ENCODE measurements at places on chromosomes 2 and 18.

DNA sequence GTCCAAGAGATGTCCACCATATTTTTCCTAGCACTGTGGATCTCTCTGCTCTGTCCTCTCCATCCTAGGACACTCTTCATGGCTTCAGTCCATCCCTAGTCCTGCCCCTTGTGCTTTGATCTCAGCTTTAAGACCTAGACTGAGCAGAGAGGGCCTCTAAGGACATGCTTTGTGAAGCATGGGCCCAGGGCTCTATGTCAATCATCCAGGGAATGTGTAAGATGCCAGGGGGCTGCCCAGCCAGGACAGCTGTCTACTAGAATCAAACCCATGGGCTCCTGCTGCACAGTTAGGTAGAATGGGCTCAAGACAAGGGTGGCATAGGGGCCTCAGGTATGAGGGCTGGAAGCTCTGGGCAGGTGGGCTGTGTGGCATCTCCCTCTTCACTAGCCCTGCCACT, 24.9 kb downstream of the TET3 start:
- DNase-seq: no peak

DNA sequence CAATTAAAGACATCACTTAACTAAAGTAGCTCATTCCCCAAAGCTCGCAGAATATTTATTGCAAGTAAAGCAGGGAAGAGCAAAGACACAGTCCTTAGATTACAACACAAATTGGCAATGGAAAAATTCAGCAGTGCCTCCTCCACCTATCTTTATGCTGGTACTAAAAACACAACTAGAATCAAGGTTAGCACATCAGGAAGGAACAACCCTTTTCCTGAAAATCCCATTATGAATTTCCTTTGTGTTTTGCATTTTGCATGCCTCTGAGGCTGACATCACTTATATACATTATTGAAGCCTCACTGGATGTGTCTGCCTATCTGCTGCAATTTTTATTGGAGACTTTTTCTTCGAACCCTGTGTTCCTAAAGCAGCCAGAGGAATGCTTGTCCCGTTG, 193.8 kb upstream of the STK17B start:
- DNase-seq: no peak

DNA sequence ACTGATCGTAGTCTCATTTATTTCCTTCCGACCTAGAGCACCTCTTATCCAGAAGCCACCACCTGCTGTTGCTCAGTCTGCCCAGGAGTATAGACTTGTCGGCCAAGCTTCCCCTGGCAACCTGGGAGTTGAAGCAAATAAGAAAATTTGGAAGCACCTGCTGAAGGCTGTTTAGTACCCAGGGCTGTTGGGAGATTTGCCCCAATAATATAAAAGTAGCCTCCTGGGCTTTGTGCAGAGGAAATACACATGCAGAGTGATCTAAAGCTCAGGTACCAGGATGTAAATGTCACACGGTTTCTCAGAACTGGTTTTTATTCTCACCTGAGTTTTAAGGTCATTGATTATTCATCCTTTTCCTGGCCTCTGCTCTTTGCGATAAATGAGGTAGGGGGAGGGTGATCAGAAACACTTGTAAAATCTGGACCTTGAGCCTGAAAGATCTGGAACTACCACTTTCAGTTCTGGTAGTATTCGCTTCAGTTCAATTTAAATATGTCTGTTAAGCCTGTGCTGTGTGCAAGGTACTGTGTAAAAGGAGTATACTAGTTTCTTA, 789 bp upstream of the COX7A2L start:
- DNase-seq: no peak

GRCh38 chr2:232276084-232276732, 102.3 kb upstream of the ALPP start:
- DNase-seq: no peak

DNA sequence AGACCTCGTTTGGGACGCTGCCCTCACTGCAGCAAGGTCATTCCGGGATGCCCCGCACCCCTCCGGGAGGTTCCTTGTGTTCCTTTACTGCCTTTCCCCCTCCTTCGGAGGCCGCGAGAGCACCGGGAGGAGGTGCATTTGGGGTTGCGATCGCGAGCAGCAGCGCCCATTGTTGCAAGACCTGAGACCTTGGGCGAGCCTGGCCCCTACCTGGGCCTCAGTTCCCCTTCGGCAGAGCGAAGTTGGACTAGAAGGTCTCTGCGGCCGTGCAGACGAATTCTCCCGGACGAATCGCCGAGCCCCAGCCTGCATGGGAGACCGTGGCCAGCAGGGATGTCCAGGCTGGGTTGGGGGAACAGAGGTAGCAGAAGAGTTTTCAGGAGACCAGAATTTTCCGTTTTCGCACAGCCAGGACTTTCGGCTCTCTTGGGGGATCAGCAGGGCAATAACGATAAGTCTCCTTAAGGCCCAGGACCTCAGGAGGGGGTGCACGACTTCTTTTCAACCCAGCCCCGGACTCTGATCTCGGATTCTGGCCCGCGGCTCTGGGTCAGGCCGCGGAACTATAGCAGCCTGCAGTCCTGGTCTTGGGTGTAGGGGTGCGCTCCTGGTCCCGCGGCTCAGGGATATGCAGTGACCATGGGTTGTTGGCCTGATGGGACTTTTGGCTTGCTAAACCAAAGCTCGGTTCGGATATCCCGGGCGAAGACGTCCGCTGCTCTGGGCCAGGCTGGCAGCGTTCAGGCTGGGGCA, 2.8 kb downstream of the GDF7 start:
- no peak for DNase-seq

- no peak for DNase-seq
Observed at GRCh38 chr2:231523451-231524285, 6.6 kb downstream of the NMUR1 start.

DNA sequence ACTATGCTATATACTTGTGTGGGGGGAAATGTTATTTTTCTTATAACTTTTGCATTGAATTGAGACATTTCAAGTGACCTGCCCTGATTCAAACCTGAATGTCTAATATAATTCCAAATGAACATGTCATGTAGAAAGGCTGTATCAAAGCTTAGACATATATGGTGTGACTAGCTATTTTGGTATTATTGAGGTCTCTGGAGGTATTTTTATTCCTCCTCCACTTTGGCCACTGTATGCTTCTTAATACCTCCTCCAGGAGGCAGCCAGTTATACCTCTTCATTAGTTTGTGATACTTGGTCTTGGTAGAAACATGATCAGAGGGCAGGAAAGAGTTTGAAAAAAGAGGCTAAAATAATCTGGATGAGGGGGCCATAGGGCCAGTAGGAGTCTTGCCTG, 217.1 kb downstream of the TCF4 start:
- DNase-seq: no peak

DNA sequence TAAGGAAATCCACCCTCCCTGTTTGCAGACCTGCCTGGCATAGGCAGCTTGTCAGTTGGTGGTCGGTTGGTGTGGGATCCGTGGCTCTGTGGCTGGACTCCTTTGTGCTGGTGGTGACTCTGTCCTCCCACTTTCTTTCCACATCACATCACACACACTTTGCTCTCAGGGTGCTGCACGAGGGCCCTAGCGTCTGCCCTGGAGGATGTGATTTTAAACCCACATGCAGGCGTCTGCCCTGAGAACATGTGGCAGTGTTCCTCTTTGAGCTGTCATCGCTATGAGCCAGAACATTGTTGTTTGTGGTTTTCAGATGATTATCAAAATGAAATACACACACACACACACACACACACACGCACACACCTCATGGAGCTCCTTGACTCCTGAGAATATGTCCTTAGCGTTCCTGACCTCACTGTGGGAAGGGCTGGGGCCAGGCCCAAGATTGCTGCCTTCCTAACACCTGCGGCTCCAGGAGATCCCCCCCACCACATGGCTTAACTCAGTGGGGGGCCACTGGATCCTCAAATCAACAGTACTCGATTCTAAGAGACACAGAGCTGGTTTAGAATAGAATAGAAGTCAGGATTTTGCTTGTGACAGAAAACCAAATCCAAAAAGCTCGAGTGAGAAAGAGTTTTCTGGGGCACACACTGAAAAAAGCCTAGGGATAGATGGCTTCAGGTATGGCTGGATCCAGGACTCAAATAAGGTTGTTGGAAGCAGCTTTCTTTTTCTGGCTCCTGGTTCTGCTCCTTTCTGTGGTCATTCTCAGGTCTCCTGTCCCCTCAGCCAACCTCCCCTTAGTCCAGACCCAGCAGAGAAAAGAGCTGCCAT, 54.8 kb downstream of the RTP5 start:
- DNase-seq: no peak

GRCh38 chr2:144117086-144117485, 402.8 kb downstream of the ZEB2 start:
- no peak for DNase-seq

DNA sequence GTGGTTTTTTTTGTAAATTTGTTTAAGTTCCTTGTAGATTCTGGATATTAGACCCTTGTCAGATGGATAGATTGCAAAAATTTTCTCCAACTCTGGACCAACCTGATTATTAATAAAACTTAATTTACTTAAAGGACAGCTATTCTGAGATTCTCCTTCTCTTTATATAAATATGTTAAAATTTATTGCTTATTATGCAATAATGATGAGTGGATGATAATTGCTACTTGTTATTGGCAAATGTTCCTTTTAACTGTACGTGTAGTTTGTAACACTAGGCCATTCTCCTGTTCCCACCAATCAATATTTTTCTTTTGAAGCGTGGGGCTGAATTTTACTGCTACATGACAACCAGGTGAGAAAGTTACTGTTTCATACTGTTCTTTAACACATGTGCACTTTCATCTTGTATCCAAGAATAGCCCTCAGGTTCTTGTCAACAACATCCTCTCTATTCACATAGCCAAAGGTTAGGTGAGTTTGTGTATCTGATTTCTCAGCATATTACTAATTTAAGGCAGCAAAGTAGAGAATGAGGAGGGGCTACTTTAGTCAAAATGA, 16.6 kb upstream of the STK17B start:
- DNase-seq: no peak

DNA sequence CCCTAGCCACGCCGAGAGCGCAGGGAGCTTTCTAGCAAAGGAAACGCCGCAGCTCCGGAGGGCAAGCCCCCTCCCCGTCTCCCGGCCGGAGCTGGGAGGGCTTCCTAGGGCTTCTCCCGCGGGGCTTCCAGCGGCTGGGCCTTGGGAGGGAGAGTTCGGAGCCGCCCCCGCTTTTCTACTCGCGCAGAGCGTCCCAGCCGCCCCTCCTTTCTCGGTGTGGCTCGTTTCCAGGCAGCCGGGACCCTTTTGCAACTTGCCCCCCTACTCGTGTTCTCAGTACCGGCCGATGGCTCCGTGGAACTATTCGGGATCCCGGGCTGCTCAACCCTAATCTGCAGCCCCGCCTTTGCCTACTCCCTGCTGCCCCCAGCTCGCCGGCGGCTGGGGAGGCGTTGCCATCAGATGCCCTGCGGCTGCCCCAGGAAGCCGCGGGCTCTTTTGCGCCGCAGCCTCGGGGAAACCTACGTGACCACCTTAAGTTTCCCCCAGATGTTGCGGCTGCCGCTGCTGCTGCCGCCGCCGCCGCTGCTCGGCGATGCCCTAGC, 1.5 kb upstream of the NR4A2 start:
- DNase-seq: no peak

- no peak for DNase-seq
Observed at GRCh38 chr2:181848261-181848886, 43.2 kb upstream of the ITPRID2 start.

DNA sequence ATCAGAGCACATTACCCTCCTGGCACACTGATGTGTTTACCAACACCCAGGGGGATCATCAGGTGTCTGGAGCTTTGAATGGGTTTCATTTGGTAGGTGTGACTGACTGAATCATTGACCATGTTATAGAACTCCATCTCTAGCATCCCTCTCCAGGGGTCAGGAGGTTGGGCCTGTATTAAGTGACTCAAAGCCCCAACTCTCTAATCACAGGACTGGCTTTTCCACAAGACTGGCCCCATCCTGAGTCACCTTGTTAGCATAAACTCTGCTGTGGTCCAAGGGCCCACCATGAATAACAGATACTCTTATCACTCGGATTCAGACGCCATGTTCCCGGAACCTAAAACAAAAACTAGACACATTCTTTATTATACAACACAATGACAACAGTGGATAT, 125.9 kb upstream of the NDUFV2 start:
- DNase-seq: no peak

- no peak for DNase-seq
Observed at GRCh38 chr18:5979176-5979888, 84.0 kb upstream of the TMEM200C start.

DNA sequence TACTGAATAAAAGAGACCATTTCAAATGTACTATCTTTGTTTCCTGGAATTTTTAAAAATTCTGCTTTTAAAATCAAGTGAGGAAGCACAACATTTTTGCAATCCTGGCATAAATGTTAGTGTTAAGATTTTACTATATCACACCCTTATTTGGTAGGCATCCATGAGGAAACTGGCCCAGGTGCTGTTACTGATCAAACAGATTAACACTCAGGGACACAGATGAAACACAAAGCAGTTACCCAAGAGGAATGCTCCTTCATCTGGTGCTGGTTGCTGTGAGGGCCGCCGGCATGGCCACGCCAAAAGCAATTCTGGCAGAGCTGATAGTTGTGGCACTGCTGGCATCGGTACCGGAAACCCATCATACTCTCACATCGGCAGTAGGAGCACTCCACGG, 96.8 kb downstream of the DTNB start:
- no peak for DNase-seq

DNA sequence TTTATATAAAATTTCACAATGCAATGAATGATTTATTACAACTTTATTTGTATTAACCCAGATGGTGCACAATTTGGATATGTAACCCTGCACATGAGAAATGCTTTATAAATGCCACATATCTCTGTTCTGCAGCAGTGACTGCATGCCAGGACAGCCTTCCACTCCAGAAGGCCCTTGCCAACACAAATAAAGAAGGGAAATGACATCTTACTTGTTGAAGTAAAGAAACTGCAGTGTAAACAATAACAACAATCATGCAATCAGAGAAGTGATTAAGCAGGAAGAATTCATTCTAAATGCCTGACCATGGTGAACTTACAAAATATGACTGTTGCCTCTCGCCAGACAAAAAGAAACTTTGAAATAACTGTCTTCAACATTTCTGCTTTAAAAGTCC, 129.9 kb upstream of the CHST9 start:
- no peak for DNase-seq

GRCh38 chr2:40867829-40868228, 415.9 kb upstream of the SLC8A1 start:
- no peak for DNase-seq

- DNase-seq: no peak
Observed at GRCh38 chr2:217521820-217522219, 481.0 kb downstream of the TNS1 start.

DNA sequence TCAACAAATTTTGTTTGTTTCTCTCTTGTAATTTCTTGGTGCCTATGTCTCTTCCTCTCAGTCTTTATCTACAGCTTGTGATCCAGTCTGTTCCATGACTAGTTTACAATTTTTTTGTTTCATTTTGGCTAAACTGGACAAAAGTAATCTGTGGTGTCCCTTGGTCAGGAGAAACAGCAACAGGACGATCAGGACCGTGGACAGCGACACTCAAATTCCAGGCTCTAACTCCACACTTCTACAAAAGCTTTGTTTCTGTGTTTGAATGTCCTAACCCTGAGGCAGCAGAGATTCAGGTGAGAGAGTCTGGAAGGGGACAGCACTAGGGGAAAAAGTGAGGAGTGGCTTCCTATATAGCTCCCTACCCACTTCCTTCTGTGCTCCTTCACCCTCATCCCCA, 593.3 kb upstream of the FANCL start:
- peak; percentile 31 for DNase-seq
